ENCODE measurements at places on chromosomes 5 and 9.

GRCh38 chr9:113677057-113677456 lies 199.1 kb upstream of the ZNF618 start:
- peak; percentile 35 for DNase-seq

GRCh38 chr5:14662721-14663260 lies 1.7 kb upstream of the OTULIN start:
- DNase-seq = no peak

DNA sequence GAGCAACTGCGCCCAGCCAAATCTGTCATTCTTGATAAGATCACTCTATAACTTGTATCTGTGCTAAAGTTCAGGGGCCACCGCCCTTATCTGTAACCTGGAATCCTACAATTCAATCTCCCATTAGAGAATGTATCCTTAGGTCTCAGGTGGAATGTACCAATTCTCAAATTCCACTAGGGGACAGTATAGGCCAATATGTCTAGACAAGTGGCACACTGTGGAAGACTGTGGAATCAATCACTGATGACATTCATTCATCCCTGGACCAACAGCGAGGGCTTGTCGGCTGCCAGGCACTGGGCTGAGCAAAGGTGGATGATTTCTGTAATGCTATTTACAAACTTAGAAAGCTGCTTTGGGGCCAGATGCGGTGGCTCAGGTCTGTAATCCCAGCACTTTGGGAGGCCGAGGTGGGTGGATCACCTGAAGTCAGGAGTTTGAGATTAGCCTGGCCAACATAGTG lies 28.7 kb upstream of the MEGF9 start:
- DNase-seq = peak; percentile 64

DNA sequence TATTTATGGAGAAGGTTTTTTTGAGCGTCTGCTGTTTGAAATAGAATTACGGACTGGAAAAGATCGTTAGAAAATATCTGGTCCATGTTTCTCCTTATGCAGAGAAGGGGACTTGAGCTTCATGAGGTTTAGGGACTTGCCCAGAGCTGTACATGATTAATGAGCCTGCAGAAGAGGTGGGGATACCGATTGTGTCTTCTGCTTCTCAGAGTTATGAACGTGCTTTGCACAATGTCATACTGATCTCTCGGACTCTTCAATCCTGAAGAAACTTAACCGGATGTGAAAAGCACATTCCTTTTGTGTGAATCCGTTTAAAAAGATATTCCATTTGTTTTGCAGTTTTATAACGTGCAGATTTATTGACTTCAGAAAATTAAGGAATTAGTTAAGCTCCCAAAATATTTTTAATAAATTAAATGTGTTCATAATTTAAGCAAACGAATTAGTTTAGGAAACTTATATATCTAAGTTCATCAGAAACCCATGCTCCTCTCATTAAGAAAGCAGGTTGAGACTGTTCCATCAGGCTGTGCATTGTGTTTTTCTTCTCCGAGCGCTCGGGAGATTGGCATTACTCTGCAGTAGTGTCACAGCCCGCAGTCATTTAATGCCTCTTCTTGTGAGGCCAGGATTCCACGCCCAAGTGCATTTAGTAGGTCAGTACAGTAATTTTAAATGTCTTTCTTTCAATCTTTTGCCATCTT lies 40.8 kb upstream of the MEF2C start:
- DNase-seq = peak; percentile 13

GRCh38 chr5:35205186-35205585 lies 25.1 kb downstream of the PRLR start:
- no peak for DNase-seq

DNA sequence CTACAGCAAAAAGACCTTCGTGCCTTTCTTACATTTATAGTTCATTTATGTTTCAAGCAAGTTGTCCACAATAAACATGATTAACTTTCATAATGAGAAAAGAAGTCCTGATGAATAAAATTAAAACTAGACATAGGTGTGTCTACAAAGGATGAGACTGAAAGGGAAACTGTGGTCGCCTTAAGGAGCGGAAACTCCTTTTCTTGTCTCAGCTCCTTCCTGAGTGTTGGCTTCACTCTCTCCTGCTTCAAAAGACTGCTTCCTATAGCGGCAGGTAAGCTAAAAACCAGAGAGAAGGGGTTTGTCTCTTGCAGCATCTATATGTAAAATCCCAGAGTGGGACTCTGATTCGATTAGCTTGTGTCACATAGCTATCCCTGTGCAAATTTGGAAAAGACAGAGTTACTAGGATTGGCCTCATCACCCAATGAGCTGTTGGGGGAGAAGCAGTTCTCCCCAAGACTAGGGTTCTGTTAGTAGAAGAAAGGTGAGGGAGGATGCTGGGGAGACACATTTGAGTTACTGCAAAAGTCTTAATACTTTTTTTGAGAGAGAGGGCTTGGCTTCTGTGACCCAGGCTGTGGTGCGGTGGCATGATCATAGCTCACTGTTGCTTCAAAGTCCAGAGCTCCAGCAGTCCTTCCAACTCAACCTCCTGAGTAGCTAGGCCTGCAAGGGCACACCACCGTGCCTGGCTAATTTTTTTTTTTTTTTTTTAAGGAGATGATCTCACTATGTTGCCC lies 16.8 kb upstream of the CTSL start:
- no peak for DNase-seq

DNA sequence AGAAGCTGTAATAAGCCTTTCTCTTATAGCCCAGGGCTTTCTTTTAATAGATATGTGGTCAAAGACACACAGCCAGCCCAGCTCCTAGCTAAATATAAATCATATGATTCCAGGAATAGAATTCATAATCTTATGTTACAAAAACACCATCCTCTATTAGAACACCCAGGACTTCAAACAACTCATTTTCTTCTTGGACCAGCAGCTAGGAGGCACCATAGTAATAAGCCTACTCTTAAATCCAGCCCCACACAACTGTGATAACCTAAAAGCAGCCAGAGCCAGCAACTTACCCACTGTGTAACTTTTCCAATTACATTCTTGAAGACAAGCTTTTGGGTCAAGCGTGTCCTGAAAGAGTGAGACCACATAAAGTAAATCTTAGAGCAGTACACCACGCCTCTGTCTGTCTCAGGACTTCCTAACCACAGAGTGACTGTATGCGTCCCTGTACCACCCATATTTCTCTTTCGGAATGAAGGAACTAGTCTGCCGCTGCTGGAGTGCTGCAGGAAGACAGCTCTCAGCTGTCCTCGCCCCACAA lies 223.8 kb downstream of the TLE1 start:
- no peak for DNase-seq

DNA sequence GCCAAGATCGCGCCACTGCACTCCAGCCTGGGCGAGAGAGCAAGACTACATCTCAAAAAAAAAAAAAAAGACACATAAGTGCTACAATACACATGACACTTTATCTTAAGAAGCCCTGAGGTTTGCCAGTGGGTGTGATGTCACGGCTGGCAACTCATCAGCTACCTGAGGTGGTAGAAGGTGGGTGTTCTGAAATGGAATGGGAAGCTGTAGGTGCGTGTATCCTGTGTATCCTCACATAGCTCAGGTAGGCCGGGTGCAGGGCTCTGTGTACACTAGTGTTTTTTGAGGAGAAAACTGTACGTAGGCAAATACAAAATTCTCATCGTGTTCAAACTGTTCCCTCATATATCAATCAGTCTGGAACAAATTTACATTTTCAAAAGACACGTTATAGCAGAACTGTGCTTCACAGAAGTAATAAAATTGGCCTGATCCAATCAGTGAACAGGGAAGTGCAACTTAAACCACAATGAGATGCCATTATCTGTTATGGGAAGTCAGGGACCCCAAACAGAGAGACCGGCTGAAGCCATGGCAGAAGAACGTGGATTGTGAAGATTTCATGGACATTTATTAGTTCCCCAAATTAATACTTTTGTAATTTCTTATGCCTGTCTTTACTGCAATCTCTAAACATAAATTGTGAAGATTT lies 10.4 kb downstream of the BICD2 start:
- DNase-seq = no peak

GRCh38 chr5:956941-957747 lies 51.5 kb upstream of the NKD2 start:
- DNase-seq = peak; percentile 91

- DNase-seq = no peak
These were observed 22.1 kb downstream of the GOLM1 start for GRCh38 chr9:86077276-86077675.

GRCh38 chr5:118883362-118883761 lies 105.0 kb downstream of the DTWD2 start:
- DNase-seq = no peak

DNA sequence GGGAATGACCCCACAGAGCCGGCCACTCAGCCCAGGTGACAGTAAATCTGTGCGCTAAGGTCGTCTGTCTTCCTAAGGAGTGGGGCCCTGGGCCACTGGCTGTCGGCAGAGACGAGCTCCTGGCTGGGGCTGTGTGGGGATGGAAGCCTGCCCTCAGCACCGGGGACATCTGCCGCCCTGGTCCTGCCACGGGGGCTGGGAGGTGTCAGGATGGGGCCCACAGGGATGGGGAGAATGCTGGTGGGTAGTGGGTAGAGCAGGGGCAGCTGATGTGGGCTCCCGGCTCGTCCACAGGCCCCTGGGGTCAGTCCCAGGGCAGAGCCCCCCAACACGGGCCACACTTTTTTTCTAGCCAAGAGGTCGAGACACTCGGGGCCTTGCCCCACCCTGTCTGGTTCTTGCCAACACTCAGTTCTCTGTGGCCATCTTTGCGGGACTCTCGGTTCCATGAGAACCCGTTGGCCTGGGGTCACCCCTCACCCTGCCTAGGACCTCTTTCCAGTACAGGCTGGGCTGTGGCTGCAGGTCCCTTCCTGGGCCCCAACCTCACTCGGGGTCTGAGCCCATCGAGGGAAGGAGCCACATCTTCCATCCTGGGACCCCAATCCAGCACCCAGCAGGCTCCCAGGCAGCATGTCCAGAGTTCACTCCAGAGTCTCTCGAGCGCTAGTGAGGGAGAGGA lies 45.0 kb downstream of the DBH start:
- DNase-seq = no peak

- no peak for DNase-seq
These were observed 409.1 kb downstream of the TAF11L14 start for GRCh38 chr5:18043344-18043743.

DNA sequence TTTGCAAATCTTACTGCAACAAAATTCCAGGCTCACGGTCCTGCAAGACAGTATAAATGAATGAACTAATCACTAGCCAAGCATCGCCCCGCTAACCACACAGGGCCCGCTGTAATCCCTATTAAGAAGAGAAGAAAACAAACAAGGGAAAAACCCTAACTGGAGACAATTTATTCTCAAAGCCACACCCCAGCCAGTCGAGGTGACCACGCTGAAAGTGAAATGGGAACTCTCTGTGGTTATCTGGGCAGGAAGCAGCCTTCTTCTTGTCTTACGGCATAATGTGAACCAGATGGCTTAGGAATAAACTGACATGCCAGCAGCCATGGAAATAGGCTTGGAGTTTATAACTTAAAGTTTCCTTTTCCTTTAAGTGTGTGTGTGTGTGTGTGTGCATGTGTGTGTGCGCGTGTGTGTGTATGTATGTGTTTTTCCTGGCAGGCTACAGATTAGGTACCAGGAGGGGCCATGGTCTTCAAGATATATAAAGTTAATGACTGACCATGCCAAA lies 120.2 kb downstream of the SEMA6A start:
- peak; percentile 83 for DNase-seq

DNA sequence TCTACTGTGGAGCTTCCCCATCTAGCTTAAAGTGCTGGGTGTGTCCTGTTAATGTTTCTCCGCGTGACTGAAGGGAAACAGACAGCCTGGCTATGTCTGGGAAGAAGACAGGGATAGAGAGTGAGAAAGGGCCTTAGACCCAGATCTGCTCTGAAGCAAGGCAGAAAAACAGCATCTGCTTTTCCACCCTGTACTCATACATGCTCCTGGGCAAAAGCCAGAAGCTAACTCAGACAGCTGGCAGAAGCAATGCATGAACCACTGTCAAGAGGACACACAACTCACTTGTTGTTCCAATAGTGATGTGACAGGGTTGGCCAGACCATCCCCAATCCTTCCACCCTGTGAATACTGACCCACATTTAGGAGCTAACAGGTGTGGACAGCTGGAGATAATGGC lies 63.3 kb downstream of the DPYSL3 start:
- peak; percentile 19 for DNase-seq

DNA sequence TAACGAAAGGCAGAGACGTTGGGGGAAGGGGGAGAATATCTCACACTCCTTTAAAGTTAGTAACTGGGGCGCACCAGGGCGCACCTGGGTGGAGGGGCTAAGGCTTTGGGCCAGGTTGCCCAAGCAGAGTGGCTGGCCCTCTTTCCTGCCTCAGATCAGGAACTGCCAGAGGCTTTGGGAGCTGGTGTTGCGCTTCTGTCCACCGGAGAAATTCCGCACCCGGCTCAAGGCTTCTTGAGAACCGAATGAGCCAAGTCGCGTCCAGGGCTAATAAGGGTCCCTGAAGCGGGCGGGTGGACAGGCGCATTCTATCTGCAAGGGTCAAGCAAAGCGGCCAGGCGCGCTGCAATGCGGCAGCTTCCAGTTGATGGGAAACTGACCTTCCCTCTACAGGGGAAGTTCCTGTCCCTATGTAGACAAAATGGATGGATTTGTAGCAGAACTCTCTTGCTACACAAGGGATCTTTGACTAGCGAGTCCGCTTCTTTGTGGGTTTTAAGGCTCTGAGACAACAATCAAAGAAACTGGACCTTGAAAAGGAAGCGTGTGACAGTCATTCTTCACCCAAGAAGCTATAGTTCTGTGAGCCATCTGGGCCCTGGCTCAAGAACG lies 5.5 kb downstream of the PAX5 start:
- DNase-seq = no peak

- no peak for DNase-seq
These were observed 26.4 kb upstream of the NSMF start for GRCh38 chr9:137485343-137486140.

DNA sequence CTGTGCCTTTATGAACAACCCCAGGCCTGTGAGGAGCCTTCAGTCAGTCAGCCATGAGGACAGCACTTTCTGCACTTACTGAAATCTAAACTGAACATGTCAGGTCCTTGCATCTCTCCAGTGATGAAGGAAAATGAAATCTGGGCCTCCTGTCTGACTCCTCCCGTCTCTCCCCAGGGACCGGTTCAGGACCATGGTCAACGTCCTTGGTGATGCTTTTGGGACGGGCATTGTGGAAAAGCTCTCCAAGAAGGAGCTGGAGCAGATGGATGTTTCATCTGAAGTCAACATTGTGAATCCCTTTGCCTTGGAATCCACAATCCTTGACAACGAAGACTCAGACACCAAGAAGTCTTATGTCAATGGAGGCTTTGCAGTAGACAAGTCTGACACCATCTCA lies 77.0 kb upstream of the PLPP6 start:
- no peak for DNase-seq

DNA sequence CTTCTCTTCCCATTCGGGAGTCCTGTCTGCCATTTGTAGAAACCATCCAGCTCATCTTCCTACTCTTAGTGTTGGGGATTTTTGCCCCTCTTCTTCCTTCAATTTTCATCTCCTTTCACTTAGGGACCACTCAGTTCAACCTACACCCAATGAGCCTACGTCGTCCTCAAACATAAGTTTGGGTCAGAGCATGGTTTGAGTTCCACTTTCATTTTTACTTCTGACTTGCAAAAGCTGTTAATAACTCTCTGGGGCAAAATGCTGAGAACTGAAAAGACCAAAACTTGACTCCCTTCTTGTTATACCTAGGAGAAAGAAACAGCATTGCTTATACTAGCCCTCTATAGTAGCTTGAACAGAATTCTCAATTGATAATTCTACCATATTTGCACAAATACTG lies 381.5 kb upstream of the MPDZ start:
- DNase-seq = no peak
